ENCODE measurements at places on chromosomes 6 and 20.

DNA sequence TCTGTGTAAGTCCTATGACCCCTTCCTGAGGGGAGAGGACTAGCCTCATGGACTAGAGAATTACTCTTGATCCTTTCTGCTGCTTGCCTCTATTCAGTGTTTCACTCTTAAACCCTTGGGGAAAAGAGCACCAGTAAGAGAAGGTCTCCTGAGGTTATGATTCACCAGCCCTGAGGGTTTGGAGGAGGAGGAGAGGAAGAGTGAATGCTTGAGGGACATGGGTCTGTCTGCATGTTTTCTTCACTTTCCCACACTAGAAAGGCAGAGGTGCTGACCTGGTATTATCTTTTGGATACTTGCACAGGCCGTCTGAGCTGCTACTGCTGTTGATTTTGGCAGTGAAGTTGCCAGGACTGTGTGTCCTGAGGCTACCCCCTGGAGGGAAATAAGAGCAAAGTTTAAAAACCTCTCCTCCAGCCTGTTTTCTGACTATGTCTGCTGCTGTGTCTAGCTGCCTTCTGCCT lies 78.3 kb downstream of the CD109 start:
- no peak for DNase-seq

GRCh38 chr20:24678351-24679106 lies 209.1 kb downstream of the SYNDIG1 start:
- no peak for DNase-seq

DNA sequence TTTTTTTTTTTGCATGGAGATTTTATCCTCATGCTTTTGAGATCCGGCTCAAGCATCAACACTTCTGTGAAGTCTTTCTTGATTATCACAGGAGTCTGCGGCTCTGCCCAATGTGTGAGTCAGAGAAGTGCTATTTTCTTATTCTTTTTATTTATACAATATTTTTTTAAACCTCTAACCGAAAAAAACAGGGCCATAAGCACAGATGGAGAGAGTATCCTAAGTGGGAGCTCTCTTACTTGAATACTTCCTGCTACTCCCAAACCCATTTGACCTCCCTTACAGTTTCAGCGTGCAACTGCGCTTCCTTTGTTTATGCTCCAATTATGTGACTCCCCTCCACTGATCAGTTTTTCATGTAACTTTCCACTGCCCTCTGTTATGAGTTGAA lies 8.7 kb upstream of the ATXN1 start:
- DNase-seq = no peak

DNA sequence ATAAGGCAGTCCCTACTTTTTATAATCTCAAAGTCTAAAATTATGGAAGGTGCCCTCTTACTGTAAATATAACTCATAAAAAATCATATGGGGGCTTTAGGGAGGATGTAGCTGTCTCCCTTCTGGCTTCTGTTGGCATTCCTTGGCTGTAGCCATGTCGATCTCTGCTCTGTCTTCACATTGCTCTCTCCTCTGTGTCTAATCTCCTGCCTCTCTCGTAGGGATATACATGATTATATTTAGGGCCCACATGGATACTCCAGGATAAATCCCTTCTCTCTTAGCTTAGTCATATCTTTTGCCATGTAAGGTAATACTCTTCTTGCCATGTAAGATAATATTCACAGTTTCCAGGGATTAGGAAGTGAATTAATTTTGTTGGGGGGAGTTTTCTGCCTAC lies 28.6 kb downstream of the CDS2 start:
- no peak for DNase-seq

DNA sequence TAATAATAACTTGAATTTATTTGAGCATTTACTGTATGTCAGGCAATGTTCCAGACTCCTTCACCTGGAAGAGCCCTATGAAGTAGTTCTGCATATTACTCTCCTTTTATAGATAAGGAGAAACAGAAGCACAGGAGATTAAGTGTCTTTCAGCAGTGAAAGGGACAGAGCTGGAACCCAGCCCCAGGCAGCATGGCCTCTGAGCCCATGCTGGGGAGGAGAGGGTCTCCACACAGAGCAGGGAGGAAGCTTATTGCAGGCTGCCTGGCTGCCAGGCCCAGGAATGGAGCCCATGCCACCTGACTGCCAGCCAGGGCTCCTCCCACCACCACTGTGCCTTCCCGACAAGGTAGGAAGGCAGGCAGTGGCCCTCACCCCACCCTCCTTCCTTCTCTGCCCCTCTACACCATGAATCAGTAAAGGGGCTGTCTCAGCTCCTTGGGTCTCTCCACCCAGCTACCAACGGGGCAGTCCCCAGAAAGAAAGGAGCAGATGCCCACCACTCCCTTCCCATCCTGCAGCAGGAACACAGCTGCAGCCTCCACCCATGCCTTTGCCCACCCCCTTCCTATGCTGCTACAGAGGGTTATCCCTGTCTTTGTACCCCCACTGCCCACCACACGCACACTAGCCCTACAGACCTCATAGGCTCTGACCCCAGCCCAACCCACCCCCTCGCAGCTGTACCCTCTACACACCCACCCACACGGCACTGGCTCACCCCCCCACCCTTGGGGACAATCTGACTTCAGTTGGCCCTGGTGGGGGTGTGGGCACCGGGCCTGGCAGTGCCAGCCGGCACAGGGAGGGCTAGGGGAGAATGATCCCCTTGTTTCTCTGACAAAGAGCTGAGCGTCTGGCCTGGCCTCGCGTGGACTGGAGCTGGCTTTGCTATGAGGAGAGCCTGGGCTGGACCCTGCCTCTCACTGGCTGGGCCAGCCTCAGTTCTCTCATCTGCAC lies 41.8 kb downstream of the TFEB start:
- DNase-seq = no peak

- no peak for DNase-seq
Measured at GRCh38 chr6:150567380-150567779, 32.3 kb upstream of the PLEKHG1 start.

- no peak for DNase-seq
Measured at GRCh38 chr6:17628873-17629272, 28.8 kb downstream of the FAM8A1 start.

DNA sequence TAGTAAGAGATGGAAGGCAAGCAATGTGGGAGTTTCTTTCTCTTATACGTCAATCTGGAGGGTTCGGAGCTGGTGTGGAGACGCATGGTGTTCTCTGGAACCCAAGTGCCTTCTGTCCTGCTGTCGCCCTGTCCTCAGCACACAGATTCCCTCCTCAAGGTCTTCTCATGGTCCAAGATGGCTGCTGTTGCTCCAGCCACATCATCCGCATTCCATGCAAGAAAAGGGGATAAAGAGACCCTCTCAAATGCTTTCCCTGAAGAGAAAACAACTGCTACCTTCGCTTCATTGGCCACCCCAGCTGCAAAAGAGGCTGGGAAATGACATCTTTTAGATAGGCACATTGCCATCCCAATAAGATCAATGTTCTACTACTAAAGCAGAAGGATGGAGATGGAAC lies 151.2 kb downstream of the ANKRD60 start:
- no peak for DNase-seq

GRCh38 chr6:98200084-98200483 lies 634.3 kb upstream of the POU3F2 start:
- no peak for DNase-seq

GRCh38 chr6:79250107-79250514 lies 15.6 kb upstream of the HMGN3 start:
- DNase-seq = no peak

DNA sequence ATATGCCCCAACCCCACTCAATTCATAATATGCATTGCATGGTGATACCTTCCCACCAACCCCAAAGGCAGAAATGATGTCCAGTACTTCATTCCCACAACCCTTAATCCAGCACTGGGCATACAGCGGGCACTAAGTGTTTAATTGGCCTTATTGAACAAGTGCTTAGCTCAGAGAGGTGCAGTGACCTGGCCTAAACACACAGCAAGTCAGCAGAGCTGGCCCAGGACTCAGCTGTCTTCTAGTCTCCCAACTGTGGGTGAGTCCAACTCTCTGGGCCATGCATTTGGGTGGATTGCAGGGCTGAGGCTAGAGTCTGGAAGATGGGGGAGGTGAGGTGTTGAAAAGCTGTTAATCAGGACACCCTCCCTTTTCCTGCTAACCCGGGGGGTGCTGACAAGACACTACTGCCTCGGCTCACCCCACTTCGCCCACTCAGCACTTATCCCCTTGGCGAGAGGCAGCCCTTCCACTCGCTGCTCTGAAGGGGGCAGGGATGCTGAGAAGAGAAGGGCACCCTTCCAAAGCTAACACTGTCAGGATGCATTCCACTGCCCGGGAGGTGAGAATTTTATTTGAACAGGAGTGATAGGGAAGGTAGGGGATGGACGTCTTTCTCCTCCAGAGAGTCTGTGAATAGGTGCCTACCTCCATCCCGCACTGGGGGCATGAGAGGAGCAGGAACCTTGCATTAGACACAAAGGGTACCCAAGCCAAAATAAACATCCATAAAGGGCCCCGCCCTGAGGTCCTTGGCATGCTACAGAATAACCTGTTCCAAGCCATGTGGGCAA lies 14.2 kb downstream of the KCNK5 start:
- DNase-seq = no peak

- DNase-seq = no peak
Measured at GRCh38 chr20:5451643-5452210, 135.0 kb upstream of the PROKR2 start.

DNA sequence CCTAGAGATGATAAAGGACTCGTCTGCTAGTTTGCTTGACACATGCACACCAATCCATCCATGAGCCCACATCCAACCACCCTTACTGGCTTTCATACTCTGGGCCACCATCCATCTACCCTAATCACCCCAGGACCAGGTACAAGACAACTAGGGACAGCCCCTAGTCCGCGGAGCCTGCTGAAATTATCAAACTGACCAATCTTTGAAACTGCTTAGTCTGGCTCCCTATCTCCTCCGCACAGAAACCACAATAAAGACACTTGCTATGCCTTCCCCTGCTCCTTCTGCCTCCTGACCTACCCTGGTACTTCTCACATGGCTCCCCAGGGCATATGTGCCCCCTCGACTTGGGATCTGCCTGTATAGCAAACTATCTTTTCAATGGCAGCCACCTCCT lies 33.1 kb downstream of the PXDC1 start:
- DNase-seq = no peak

DNA sequence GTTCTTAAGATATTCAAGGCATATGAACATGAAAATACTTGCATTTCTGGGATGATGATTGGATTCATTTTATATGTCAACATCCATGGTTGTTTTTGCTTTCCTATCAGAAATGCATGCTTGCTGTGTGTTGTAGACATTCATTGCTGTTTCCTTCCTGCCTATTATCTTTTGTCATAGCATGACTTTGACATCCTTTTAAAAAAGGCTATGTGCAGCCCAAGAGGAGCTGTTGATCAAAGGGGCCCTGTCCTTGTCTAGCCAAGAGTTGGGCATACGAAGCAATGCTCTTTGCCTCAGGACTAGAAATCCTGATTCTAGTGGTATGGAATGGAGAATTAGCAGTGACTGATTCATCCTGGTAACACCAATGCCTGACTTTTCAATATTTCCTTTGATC lies 143.1 kb downstream of the RNF144B start:
- DNase-seq = no peak

DNA sequence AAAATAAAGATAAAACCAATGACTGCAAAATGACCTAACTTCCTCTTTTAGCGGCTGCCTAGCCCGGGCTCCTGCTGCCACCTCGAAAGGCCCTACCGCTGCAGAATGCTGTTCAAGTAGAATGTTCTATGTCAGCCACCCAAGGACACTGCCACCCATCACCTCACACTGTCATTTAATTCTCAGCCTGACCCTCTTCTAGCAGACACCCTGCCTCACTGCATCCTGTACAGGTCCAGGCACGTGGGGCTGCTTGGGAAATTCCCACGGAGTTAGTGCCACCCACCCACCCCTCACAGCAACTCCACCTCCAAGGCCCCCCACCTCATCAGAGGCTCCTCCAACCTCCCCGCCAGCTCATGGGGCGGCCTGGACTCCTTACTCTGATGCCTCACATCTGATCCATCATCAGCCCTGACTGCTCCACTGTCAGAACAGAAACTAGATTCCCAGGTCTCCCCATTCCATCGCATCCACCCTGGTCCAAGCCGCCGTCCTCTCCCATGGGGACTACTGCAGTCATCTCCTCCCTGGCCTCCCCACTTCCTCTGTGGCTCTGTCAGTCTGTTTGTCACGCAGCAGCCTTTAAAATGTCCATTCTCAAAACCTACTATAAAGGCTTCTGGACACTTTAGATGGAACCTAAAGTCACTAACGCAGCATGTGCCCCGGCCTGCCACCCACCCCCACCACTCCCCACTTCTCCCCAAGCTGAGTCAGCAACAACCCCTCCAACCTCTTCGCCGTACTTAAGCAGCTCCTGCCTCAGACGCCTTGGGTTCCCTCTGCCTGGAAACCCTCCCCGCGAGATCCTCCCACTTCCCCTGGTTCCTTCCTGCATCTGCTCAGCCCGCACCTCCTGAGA lies 17.0 kb downstream of the NFATC2 start:
- no peak for DNase-seq

GRCh38 chr20:59741073-59741472 lies 136.7 kb downstream of the PHACTR3 start:
- no peak for DNase-seq

GRCh38 chr6:15106958-15107643 lies 138.8 kb upstream of the JARID2 start:
- DNase-seq = no peak

DNA sequence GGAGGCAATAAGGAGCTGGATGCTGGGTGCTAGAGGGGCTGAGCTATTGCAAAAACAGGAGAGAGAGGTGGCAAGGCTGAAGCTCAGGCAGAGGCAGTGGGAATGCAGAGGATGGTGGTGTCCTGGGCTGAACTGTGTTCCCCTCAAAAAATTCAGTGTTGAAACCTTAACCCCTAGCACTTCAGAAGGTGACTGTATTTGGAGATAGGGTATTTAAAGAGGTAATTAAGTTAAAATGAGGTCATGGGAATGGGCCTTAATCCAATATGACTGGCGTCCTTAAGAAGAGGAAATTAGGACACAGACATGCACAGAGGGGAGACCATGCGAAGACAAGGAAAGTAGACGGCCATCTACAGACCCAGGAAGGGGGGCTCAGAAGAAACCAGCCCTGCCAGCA lies 11.5 kb upstream of the MMP9 start:
- no peak for DNase-seq

- DNase-seq = no peak
Measured at GRCh38 chr20:62716198-62716940, 7.7 kb downstream of the NTSR1 start.

DNA sequence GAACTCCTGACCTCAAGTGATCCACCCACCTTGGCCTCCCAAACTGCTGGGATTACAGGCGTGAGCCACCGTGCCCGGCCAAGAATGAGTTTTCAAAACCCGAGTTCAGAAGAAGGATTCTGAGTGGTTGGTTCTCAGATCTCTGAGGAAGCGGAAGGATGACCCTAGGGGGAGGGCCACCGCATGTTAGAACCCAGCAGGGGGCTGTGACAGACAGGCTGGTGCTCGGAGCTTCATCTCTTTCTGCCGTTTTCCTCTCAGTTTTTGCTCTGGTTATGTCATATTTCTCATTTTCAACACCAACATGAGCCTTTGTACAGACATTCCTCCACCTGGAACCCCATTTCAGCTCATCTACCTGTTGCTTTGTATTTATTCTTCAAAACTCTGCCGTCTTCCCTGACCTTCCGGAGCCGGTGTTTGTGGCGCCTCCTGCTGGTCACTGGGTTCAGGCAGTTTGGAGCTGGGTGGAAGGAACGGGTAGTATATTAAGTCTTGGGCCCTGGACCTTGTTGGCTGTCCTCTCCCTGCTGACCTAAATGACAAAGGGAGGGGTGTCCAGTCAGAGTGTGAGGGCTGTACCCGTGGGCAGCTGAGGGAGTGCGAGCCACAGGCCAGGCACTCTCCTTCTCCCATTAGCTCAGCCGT lies at the start of gene DEFB123:
Gene DEFB123 (plus strand): TSS at position 621 of the 648 bp plus-strand sequence. CDS start 67 bp downstream, outside the sequence.
- no peak for DNase-seq
